ENCODE measurements at places on chromosomes 12 and 14.
A peak's percentile ranks its signal among the peaks of the same experiment; 100 is the strongest.

DNA sequence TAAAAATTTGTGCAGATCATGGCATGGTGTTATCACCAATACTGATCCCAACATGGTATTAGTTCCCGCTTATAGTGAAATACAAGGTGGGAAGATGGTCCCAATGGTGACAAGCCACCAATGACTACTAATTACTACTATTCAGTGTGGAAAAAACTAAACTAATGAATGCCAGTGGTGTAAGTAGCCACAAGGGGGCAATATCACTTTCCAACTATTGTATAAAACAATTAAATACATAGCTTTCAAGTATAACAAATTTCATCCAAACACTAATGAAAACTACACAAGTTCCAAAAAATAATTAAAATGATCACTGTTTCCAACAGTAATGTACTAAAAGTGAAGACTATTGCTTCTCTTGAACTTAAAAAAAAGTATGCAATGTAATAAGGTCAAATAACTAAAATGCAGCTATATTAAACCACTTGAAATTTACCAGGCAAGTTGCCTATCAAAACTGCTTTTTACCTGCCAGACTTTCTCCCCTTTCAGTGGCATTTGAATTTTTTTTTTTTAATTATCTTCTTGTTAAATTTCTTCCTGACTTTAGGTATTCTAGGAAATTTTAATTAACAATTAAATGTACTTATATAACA, 58.0 kb downstream of the PAPLN start:
- peak; percentile 39 for DNase-seq

- no peak for DNase-seq
Observed at GRCh38 chr12:109840305-109841074, 7.3 kb upstream of the TRPV4 start.

DNA sequence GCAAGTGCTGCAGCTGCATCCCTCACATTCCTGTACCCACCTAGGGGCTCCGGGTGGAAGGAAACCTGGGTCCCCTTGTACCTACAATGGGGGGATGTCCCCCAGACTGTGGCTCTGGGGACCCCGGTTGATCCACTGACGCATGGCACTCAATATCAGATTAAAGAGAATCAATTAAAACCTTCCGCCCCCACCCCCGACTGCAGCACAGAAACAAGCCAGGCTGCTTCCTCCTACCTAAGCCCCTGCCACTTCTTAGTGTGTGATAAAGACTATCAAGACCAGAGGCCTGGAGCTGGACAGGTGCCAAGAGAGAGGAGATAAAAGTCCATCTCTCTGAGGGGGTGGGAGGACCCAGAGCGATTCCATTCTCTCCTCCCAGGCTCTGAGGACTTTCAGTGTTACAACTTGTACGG, 28.2 kb upstream of the RPLP0 start:
- no peak for DNase-seq

DNA sequence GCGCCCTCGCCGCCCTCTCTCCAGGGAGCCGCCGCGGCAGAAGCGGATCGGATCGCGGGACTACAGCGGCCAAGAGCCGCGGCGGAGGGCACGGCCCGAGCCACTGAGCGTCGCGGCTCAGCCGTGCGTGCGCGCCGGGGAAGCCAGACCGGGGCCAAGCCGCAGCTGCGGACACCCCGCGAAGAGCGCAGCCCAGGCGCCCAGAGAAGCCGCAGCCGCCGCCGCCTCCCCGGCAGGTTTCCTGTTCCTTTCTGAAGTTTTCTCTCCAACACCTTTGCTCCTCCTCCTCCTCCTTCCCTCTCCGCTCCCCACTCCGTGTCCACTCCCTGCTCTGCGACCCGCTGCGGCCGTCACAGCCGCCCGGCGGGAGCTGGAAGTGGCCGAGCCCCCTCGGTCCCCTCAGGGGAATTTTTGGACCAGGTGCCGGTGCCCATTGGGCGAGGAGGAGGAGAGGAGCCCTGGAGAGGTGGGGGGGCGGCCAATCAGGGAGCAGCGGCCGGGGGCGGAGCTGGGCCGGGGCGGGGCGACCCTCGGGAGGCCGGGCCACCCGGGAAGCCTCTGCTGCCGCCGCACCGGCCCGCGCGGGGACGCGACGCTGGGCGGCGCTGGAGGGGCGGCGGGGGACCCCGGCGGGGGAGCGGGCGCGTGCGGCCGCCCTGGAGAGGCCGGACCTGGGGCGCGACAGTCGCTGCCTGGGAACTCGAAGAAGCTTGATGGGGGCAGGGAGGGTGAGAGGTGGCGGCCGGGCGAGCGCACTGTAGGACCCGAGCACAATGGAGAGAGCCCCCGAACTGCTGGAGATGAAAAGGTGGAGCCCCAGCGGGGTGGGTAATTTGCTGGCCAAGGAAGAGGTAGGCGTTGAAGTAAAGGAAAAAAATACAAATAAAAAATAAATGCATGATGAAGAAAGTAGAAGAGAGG, at the start of gene ITPR2:
ITPR2 (minus strand) TSS at position 373 of the 921 bp plus-strand sequence. CDS start 413 bp downstream, outside the sequence.
- peak; percentile 89 for DNase-seq

DNA sequence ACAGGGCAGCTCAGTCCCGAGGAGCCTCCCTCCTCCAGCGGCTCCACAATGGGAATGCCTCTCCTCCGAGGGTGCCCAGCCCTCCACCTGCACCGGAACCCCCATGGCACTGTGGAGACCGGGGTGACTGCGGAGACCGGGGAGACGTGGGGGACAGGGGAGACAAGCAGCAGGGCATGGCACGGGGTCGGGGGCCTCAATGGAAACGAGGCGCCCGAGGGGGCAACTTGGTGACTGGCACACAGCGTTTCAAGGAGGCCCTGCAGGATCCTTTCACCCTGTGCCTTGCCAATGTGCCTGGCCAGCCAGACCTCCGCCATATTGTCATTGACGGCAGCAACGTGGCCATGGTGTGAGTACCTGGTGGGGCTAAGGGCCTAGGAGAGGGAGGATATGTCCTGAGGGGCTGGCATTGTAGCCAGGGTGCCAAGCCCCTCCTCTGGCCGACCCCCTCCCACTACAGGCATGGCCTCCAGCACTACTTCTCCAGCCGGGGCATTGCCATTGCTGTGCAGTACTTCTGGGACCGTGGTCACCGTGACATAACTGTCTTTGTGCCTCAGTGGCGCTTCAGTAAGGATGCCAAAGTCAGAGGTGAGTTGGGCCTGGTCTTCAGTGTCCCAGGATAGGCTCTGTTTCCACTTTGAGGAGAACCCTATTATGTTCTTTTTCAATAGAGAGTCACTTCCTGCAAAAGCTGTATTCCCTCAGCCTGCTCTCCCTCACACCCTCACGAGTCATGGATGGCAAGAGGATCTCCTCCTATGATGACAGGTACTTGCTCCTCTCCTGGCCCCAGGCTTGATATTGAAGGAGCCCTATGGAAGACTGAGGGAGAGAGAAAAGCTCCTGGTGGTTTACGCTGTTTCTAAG, 2.7 kb downstream of the KHNYN start:
- DNase-seq: no peak

DNA sequence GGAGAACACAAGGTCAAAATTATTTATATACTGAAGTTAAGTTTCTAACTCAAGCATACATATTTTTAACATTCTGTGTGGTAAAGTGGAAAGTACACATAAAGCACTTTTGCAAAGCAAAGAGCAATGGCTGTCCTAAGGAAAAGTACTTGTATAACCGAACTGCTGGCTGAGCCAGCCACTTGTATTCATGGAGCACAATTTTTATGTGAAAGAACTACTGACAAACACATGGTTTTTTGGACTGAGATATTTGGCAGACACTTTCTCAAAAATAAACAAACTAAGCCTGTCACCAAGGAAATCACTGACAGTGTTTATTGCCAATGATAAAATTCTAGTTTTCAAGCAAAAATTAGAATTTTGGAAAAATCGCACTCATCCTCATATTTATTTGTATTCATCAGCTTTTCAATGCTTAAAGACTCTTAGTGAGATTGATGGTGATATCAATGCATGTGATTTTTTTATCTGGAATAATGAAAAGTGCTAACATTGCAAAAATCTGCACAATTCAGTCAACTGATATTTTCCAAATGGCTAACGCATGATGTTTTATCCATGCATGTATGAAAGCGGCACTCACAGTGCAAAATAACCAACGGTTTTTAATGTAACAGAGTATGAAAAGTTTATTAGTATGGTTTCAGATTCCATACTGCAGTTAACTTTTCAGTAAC, 125.3 kb downstream of the IPO8 start:
- no peak for DNase-seq

DNA sequence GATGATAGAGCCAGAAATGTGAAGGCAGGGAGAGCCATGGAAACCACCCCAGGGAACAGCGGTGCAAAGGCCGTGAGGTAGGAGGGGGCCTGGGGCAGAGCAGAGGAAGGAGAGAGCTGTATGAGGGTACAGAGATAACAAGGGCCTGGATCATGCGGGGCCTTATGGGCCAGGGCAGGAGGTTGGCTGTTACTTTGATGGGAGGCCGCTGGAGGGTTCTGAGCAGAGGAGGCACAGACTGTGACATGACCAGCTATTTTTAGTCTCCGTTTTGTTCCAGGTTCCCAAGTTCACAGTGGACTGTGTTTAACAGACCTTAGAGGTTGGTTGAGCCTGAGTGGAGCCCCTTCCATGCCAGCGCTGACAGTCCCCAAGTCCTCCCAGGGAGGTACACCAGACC, 118.6 kb downstream of the GCH1 start:
- DNase-seq: no peak

DNA sequence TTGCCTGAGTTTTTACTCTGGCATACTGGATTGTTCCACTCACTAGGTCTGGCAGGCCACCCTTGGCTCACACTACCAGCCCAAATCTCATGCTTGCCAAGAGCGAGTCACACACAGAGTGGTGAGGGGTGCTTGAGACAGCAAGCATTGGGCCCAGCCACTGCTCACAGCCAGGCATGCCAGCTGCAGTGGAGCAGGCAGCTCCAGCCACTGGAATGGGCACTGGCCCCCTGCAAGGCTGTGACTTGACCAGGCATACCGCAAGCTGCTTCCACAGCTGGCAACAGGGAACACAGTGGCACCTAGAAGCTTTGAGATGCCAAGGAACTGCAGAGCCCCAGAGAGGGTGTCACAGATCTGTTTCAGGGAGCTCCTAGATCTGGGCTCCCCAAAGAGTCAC, 488.5 kb downstream of the LRFN5 start:
- no peak for DNase-seq

- no peak for DNase-seq
Observed at GRCh38 chr14:106505366-106505765, 979.0 kb downstream of the TMEM121 start.

DNA sequence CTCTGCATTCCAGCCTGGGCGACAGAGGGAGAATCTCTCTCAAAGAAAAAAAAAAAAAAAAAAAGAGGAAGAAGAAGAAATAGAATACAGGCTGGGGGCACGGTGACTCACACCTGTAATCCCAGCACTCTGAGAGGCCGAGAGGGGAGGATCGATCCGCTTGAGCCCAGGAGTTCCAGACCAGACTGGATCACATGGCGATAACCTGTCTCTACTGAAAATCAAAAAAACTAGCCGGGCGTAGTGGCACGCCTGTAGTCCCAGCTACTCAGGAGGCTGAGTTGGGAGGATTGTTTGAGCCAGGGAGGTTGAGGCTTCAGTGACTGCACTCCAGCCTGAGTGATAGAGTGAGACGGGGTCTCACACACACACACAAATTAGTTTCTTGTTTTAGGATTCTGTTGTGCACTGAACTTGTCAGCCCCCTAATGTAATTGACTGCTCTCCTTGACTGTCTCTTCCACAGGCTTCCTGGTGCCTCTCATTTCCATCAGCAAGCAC, 963 bp upstream of the TINF2 start:
- no peak for DNase-seq

GRCh38 chr12:65742018-65743010, 82.0 kb upstream of the HMGA2 start:
- peak; percentile 56 for DNase-seq

DNA sequence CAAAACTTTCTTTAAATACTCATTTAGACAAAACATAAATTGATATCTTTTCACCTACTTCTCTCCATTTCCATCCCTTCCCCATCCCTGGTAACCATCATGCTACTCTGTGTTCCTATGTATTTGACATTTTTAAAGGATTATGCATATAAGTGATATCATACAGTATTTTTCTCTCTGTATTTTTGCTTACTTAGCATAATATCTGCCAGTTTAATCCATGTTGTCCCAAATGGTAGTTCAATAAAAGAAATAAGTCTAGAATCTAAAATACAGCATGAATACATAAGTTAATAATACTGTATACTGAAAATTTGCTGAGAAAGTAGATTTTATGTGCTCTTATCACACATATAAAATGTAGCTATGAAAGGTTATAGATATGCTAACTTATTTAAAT, 190.3 kb upstream of the NAV3 start:
- no peak for DNase-seq

GRCh38 chr14:35861204-35861868, 35.2 kb downstream of the BRMS1L start:
- DNase-seq: no peak

GRCh38 chr12:101694986-101695385, 2.5 kb upstream of the CHPT1 start:
- DNase-seq: no peak

DNA sequence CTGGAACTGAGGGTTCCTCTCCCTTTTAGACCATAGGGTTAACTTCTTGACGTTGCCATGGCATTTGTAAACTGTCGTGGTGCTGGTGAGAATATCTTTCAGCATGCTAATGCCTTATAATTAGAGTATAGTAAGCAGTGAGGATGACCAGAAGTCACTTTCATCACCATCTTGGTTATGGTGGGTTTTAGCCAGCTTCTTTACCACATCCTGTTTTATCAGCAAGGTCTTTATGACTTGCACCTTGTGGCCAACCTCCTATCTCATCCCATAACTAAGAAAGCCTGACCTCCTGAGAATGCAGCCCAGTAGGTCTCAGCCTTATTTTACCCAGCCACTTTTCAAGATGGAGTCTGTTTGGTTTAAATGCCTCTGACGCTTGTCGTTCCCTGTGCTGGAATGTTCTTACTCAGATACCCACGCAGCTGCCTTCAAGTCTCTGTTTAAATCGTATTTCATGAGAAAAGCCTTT, 44.2 kb downstream of the BBS10 start:
- peak; percentile 13 for DNase-seq

- DNase-seq: no peak
Observed at GRCh38 chr12:42262271-42262670, 24.2 kb upstream of the YAF2 start.

DNA sequence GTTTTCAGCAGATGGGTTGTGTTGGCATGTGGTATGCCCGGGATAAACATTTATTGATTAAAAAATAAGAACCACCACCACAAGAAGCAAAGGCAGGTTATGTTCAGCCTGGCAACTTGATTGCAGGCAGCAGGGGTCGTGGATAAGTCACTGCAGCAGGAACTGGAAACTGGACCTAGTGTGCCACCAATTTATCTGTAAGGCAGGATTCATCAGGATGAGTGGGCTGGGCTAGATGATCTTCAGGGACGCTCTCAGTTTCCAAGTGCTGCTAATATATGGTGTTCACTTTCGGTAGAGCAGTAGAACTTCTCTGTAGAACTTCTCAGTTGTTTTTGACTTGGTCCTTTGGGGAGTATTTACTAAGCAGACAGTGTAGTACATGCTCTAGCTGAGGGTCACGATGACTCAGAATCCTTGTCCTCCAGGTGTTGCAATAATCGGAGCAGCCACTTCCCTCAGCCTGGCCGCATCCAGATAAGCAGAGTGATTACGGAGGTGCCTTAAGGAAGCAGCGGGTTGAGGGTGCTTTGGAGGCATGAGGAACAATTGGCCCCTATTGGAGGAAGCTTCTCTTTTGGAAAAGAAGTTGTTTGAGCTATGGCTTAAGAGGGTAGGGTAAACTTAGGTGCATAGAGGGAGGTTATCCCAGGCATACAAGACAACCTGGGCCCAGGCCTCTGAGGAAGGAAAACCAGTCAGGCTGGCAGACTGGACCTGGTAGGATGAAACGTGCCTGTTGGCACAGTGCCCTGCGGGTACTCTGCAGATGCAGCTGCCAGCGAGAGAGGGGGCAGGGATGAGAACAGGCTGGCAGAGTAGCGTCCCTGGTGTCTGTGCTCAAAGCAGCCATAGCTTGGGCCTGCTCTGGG, 104.0 kb downstream of the GPR135 start:
- DNase-seq: peak; percentile 54

GRCh38 chr12:110149086-110149660, 25.0 kb downstream of the IFT81 start:
- no peak for DNase-seq

Measured in fibroblast of skin of right quadriceps (primary cell).